Subcutaneous adipose tissue (tissue), 4 donors: ENCODE measurements at places on chromosomes 5 and 9. TPM values are rescaled to one million over a fixed set of nuclear protein-coding genes. Genes with fewer than 3 reads are reported as not detected.

The SEMA5A gene
- 36.5 TPM for total RNA-seq

The CYSRT1 gene
- not detected for total RNA-seq

The AQP3 gene
- 8.2 TPM for total RNA-seq

The GABRA6 gene
- total RNA-seq: not detected

The CAMLG gene
- total RNA-seq: 49.3 TPM

The OR13C2 gene
- not detected for total RNA-seq

The SLC34A1 gene
- not detected for total RNA-seq

The PCA3 gene
- 0.22 TPM for total RNA-seq

The AMBP gene
- total RNA-seq: not detected

The ANKS6 gene
- 10.4 TPM for total RNA-seq

The HMGCS1 gene
- 22.9 TPM for total RNA-seq

The GRIA1 gene
- 0.44 TPM for total RNA-seq

The SLC6A7 gene
- not detected for total RNA-seq

The GMCL2 gene
- not detected for total RNA-seq

The TRIM7 gene
- 1.9 TPM for total RNA-seq

The SDHA gene
- 104 TPM for total RNA-seq

The SPINK6 gene
- total RNA-seq: not detected

The KIF20A gene
- total RNA-seq: not detected

The SLC24A2 gene
- total RNA-seq: not detected

The DRD1 gene
- total RNA-seq: not detected

The PAEP gene
- not detected for total RNA-seq

The SVEP1 gene
- total RNA-seq: 176 TPM

The DDX4 gene
- not detected for total RNA-seq

The MEIKIN gene
- not detected for total RNA-seq

The PCDHA1 gene
- not detected for total RNA-seq

The PCDHB12 gene
- 2.0 TPM for total RNA-seq

The SPINK4 gene
- not detected for total RNA-seq

The PCDHGA6 gene
- total RNA-seq: 3.1 TPM

The INSL6 gene
- not detected for total RNA-seq
